SJSA1 (cell line): ENCODE measurements at places on chromosomes 3 and 15.

- DNase-seq: no peak
Observed at GRCh38 chr3:23271876-23272741, 69.0 kb downstream of the UBE2E2 start.

GRCh38 chr3:152937234-152937633 lies 102.3 kb downstream of the P2RY1 start:
- no peak for DNase-seq

GRCh38 chr3:45131201-45131600 lies 15.0 kb downstream of the CDCP1 start:
- DNase-seq: no peak

- DNase-seq: no peak
Observed at GRCh38 chr15:98904544-98904943, 103.0 kb downstream of the PGPEP1L start.

DNA sequence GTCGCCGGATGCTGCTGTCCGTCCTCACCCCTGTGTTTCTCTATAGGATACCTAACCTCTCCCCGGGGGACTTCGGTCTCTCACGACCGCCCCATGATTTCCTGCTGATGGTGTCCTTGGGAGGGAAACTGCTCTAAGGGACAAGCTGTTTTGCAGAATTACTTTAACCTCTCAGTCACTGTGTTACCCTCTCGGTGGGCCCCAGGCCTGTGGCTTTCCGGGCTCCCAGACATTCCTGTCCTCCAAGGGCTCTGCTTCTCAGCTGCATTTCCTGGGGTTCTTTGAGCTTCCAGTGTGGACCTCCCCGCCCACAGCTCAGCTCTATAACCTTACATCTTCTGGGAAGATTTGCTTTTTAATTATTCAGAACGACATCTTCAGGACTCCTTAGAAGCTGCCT lies 40.9 kb downstream of the CHST2 start:
- no peak for DNase-seq

DNA sequence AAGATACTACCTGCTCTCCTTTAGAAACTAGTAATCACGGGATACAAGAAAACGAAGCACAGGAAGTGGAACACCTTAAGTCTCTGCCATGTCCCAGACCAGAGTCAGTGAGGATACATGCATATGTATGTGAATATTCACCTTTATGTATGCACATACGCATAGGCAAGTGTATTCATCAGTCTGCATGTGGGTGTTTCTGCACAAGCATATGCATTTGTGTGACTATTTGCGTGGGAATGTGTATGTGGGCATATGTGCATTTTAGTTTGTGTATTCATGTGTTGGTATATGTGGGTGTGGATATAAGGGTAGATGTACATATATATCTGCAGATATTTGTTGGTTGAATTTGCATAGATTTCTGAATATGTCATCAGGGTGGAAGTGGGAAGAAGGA lies 889.7 kb downstream of the AGBL1 start:
- no peak for DNase-seq

- no peak for DNase-seq
Observed at GRCh38 chr3:94336046-94336753, 273.3 kb downstream of the NSUN3 start.

DNA sequence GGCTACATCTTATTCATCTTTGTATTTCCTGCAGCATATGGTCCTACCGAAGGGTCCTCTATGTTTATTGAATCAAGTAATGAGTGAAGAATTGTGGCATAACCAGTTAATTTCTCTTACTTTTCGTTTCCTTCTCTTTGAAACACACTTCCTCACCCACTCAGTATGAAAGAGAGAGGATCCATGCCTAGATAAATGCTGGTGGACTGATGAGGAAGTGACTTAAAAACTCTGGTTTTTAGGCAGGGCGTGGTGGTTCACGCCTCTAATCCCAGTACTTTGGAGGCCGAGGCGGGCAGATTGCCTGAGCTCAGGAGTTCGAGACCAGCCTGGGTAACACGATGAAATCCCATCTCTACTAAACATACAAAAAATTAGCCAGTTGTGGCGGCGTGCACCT lies 2.2 kb upstream of the MB21D2 start:
- no peak for DNase-seq

- DNase-seq: no peak
Observed at GRCh38 chr3:159789742-159790635, 198.6 kb upstream of the IL12A start.

DNA sequence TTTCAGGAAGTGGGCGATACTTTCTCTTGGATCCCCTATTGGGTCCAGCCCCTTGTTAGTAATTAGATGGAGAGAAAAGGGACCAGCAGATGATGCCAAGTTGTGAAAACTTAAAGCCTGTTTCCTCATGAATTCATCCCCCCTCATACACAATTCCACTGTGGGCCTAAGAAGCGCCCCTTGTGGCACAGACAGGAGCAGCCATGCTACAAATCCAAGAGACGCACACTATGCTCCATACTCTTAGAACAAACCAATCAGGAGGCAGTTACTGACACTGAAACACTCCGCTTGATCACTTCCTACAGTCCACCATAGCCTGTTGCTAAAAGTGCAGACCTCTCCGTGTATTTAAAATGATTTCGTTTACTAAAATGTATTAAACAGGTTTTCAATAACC lies 111.3 kb upstream of the ARRDC4 start:
- no peak for DNase-seq
